ENCODE measurements at places on chromosomes 11 and 22.

- no peak for DNase-seq
These were observed 179.2 kb downstream of the C11orf91 start for GRCh38 chr11:33521384-33521783.

DNA sequence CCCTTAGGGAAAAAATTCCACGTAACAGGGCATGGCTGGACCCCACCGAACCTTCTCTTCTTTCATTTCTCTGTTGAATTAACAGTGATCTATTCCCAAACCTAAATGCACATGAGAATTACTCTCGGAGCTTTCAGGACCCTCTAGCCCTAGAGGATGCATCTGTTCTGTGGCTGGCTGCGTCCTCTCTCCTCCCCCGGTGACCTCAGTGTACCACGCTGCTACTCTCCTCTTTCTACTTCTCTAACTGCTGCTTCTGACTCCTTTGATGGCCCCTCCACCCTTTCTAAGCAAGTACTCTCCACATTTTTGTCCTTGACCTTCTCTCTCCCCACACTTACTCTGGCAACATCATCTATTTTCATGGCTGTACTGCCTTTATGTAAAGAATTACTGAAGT is 12.1 kb upstream of the APOA1 start:
- no peak for DNase-seq

GRCh38 chr11:75078233-75078632 is 18.4 kb downstream of the OR2AT4 start:
- no peak for DNase-seq

GRCh38 chr11:2099516-2100349 is 39.5 kb downstream of the IGF2 start:
- no peak for DNase-seq

- DNase-seq: no peak
These were observed 21.2 kb upstream of the FEZ1 start for GRCh38 chr11:125517116-125517770.

DNA sequence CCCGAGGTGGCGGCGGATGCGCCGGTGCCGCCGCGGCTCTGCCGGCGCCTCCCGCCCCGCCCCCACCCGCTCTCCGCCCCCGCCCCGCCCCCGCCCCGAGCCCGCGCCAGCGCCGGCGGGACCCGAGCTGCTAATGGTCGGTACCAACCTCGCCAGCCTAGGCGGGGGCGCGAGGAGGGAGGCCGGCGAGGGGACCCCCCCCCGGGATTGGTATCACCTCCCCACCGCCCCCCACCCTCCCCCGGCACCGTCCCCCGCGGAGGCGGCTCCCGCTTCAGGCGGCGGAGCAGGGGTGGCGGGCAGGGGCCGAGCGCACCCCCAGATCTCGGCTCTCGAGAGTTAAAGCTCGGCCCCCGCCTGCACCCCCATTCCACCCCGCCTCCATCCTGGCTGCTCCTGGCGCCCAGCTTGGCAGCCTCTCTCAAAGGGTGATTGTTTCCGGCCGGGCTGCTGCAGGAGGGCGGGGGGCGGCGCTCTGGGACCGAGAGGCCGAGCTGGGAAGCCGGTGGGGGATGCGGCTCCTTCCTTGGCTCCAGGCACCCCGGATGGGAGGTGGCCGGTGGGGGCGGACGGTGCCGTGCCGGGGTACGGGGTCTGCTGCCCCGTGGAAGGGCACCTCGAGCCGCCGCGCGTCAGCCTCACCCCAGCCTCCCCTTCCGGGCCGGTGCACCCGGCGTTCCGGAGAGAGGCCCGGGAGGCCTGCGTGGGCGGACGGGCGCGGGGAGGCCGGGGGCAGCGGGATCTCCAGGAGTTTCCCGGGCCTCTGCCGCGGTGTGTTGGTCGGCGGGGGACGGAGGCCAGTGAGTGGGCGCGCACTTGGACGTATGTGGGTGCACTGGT is at the start of gene B3GAT1:
Gene B3GAT1, minus strand, starts transcription at position 40 of the 840 bp plus-strand sequence. CDS start 24,583 bp downstream, outside the sequence.
- no peak for DNase-seq

GRCh38 chr11:12184699-12185098 is 74.3 kb downstream of the MICAL2 start:
- DNase-seq: no peak

DNA sequence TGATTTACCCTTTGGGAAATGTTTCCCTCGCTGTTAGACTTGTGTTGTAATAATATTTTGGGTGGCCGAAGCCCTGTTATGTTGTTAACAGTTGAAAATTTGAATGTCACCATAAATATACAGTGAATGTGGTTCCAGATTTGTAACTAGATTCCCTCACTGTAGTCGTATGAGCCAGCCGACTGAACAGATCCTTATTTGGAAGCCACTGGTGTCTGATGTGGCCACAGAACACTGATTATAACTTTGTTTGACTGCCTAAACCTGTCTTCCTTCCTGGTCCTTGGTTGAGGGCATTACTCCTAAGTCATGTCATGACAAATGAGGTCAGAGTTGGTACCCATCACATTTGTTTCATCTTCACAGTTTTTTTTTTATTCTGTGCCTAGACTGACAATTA is 45.4 kb downstream of the YAP1 start:
- DNase-seq: no peak

- no peak for DNase-seq
These were observed 35.4 kb upstream of the SERPIND1 start for GRCh38 chr22:20738394-20739089.

DNA sequence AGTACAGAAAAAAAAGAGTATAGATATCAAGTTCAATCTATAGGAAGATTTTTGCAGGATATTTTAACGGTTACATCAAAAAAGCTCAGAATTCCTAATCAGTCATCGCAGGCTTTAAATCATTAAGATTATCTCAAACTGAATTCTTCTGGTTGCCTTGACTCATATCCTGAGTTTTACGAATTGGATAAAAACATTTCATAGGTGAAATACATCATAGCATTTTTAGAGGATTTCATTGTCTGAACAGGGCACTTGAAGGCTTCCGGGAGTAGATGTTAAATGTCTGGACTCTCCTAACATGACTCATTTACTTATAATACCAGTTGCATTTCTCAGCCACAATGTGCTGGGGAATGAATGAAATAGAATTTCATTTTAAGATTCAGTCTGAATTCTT is 2216.6 kb upstream of the RAG2 start:
- no peak for DNase-seq

DNA sequence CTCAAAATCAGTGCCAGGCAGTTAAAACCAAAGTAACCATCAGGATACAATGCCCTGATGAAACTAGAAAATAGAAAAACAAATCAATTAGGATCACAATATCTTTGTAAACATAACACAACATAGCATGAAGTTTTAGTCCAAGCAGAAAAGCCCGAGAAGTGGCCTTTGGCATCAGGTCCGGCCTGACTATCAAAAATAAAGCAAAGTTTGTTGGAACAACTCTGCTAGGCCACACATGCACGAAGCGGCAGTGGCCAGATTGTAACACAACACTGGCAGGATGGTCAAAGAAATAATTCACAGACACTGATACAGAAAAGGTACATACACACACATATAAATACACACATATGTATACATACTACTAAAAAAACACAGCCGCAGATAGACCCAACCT is 26.9 kb downstream of the CDON start:
- DNase-seq: no peak

- DNase-seq: no peak
These were observed 46.9 kb downstream of the OR4D9 start for GRCh38 chr11:59558270-59558643.

- no peak for DNase-seq
These were observed 24.5 kb upstream of the DGKZ start for GRCh38 chr11:46322759-46323158.

DNA sequence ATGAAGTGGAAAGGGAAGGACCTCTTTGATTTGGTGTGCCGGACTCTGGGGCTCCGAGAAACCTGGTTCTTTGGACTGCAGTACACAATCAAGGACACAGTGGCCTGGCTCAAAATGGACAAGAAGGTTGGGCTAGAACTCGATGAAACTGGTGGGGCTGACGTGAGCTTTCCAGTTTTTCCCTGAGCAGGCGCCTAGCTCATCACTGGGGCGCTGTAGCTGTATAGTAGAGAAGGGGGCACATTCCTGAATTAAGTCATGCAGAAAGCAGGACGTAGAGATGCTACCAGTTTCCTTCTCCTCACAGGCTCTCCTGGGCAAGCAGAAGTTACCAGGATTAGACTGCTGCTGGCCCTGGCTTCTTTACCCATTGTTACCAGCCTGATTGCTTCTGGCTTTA is 33.3 kb downstream of the NF2 start:
- DNase-seq: no peak

DNA sequence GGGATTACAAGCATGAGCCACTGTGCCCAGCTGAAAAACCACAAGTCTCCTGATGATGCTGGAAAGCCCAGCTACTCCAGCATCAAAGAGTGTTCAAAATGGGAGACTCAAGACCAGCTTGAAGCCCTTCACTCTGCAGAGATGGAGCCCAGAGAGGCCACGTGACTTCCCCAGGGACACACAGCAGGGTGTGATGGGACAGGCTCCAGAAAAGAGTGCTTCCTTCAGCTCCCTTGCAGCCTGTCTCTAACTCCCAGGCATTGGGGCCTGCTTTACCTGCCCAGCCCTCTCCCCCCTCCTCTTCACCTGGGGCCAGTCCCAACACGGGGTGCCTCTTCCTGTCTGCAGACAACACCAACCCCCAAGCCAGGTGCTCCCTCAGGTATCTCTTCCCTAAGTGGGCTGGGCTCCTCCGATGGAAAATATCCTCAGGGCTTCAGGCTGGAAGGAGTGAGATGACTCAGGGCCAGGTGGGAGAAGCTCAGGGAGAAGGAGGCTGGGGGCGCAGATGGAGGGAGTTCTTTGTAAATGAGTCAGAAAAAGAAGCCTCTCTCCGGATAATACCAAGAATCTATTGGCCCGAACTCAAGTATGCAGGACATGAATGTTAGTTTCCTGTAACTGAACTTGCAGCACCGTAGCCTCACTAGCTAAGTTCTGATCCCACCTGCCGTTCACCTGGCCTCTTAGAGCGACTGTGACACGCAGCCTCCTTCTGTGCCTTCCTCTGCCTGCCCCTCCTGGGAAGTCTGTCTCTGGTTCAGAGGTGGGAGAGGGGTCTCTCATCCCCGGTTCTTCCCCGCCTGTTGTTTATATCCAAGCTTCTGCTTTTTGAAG is 326.6 kb downstream of the MN1 start:
- no peak for DNase-seq

DNA sequence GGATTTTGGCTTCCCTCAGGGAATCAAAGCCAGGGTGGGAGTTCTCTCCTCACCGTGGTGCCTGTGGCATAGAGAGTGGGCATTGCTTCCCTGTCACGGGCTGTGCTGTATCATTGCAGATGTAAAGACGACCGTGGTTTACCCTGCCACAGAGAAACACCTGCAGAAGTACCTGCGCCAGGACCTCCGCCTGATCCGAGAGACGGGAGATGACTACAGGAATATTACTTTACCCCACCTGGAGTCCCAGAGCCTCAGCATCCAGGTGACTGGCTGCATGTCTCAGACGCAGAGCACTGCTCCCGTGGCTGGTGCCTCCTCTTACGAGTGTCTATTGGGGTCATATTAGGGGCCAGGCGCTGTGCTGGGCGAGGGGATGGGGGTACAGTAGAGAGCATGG is 24.2 kb upstream of the ST3GAL4 start:
- DNase-seq: no peak

DNA sequence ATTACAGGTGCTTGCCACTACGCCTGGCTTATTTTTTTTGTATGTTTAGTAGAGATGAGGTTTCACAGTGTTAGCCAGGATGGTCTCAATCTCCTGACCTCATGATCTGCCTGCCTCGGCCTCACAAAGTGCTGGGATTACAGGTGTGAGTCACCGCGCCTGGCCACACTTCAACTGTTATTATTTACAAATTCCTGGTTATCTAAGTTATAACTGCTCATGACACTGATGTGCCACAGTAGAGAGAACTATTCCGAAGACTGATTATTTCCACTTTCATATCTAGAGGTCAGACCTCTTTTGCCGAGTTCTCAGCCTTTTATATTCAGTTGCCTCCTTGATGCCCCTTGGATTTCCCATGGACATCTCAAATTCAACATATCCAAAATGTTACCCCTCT is 3.9 kb upstream of the NUP160 start:
- DNase-seq: no peak

GRCh38 chr11:26780376-26781085 is 58.7 kb upstream of the SLC5A12 start:
- no peak for DNase-seq

DNA sequence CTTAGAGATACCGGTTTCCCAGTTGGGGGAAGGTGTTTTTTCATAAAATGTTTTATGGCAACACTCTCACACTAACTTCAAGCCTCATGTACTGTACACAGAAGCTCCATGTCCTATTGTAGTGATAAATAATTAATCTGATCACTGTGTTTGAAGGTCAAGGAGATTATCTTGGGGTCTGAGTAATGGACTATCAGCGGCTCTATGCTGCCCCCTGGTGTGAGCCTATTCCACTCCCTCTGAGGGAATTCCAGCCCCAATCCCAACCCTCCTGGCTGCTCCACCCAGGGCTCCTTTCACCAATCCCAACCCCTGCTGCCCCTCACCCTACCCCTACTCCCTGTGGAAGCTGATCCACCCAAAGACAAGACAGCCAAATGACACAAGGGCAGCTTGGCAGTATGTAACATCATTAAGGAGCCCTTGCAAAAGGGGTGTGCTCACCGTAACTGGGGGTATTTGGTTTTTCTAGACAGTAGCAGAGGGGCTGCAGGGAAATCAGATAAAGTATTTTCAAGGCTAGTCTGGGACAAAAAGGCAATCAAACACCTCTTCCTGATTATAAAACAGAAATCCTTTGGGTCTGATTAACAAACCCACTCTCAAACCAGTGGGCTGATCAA is 22.3 kb downstream of the HPS4 start:
- DNase-seq: peak; percentile 30

- no peak for DNase-seq
These were observed 35.7 kb upstream of the USP47 start for GRCh38 chr11:11806074-11806473.

DNA sequence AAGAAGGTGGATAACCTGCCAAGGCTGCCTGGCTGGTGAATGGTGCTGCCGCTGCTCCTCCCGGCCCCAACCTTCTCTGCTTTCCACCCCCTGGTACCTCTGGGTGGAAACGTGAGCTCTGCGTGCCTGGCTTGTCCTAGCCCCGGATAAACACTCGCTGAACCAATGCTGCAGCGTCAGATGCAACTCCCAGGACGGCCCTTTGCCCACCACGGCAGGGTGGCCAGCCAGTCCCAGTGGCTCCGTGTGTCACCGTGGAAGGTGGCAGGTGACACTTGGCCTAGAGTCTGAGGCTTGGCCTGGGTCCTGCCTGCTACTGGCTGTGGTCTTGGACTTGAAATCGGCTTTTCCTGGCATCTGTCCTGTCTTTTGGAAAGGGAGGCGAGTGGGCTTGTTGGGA is 47.7 kb downstream of the TPCN2 start:
- no peak for DNase-seq

- DNase-seq: no peak
These were observed 1.2 kb downstream of the PHLDB1 start for GRCh38 chr11:118608360-118609227.

GRCh38 chr11:109112821-109113280 is 309.1 kb upstream of the C11orf87 start:
- DNase-seq: no peak
